ENCODE measurements at places on chromosomes 2 and 18.

GRCh38 chr2:101614127-101614759, 83.3 kb upstream of the MAP4K4 start:
- DNase-seq: no peak

DNA sequence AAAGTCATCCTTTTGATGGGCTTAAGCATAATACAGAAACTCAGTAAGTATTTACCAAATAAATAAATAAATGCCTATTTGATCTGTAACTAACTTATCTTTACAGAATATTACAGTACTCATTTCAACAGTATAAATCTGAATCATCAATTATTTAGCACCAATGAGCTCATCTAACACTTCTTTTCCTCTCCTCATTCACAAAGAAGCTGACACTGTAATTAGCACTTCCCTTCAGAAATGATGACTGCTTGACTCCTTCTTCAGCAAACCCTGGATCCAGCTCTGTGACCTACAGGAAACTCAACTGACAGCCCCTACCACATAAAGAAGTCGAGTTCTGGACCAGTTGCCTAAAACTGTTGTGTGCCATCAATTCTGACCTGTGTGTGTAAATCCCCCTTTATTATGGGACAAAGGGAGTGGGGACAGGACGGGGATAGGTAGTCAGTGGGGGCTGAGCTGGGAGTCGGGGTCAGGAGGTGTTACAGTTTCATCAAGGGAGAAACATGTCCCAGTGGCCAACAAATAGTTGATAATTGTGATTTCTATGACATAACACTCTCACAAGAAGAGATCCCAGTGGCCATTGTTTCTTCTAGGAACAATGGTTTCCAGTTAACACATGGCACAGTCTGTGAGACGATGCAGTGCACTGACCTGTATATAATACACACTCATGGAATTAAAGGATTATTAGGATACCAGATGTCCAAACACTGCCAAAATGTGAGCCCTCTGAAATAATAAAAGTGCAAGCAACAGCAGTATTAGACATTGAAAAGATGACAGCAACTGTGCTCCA, 68.7 kb downstream of the STK39 start:
- DNase-seq: no peak

- no peak for DNase-seq
Observed at GRCh38 chr2:28291811-28292440, 100.7 kb upstream of the FOSL2 start.

DNA sequence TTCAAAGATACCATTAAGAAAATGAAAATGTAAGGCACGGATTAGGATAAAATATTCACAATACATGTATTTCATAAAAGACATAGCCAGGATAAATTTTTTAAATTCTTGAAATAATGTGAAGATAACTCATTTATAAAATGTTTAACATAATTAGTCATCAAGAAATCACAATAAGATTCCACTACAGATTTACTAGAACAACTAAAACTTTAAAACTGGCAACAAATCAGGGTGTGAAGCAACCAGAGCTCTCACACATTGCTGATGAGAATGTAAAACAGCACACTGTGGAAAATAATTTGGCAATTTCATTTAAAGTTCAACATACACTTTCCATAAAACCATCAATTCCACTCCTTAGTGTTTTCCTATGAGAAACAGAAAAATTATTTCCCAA, 89.6 kb upstream of the UBE2E3 start:
- no peak for DNase-seq

GRCh38 chr18:43789234-43790000, 512.1 kb upstream of the SYT4 start:
- DNase-seq: no peak
